ENCODE measurements at places on chromosomes 7 and 10.

- peak; percentile 69 for DNase-seq
Observed at GRCh38 chr7:108570146-108570755, 577 bp downstream of the DNAJB9 start.

DNA sequence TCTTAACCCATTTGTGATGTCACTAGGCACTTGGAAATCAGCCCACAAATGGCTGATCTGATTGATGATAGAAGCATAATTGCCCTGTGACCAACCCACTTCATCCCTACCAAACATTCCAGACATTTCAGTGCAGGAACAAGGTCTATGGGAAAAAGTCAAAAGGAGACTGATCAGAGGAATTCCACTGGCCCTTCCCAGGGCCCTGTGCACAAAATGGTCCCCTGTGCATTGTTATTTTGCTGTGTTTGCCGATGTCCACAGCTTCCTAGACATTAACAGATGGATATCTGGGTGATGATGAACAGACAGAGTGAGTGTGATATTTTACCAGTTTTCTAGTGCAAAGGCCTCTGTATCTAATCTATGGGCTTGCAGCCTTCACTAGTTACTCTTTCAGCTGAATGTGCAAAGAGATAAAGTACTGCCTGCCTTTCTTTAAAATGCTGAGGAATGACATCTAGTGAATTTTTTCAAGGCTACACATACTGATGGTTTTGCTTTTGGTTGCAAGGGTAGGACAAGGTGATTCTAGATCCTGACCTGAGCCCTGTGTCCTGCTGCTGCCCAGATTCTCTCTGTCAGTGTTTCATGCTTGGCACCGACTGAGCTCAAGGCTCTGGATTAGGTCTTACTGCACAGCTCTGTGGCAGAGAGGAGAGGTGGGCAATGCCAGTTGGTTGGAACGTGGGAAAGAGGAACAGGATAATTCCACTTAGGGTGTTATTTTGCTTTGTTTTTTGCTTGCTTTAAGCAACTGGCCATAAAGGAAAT is 55.4 kb downstream of the CALD1 start:
- DNase-seq = peak; percentile 53

GRCh38 chr10:80501381-80501912 is 36.3 kb upstream of the SH2D4B start:
- peak; percentile 82 for DNase-seq

DNA sequence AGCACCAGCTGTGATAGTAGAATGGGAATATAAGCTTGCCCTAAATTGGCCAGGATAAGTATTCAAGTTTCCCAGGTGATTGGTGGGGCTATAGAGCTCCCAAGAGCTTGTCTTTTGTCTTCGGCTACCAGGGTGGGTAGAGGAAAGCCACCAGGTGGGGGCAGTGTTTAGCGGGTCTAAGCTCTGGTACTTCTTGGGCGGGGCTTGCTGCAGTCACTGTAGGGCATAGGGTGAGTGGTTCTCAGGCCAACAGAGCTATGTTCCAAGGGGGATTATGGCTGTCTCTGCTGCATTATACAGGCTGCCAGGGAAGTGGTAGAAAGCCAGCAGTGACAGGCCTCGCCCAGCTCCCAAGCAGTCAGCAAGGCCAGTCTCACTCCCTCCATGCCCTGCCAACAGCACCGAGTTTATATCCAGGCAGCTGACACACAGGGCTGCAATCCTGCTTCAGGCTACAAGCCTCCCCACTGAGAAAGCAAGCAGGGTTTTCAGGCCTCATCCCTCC is 110.7 kb downstream of the ZNF467 start:
- DNase-seq = no peak

- no peak for DNase-seq
Observed at GRCh38 chr7:71221549-71221948, 89.6 kb downstream of the GALNT17 start.

DNA sequence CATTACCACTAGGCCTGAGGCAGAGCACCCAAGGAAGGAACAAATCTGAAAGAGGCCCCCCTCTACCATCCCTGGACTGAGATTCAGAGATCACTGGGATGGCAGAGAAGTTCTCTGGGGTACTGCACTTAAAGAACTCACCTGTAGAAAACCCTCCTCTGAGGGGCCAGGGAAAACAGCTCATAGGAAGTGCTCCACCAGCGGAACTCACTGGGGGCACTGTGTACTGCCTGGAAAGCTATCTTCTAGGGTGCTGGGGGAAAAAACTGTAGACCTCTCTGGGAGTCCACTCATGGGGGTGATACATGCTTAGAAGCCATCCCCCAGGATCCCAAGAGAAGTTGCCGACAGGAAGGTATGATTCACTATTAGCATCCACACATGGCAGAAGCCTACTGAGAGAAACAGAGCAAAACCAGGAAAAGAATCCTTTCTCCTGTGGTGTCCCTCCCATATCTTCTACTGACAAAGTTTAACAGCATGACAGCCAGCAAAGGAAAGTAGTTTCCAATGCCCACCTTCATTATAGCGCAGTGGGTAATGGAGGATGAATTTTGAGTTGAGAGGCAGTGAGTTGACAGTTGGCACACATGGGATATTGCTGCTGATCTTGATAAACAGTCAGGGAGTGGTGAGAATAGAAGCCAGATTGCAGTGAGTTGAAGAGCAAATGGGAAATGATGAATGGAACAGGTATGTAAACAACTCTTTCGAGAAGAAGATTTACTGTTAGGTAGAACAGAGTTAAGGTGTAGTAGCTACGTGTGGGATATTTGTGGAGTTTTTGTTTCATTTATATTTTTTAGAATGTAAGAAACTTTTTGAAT is 20.9 kb downstream of the ANKIB1 start:
- peak; percentile 55 for DNase-seq

DNA sequence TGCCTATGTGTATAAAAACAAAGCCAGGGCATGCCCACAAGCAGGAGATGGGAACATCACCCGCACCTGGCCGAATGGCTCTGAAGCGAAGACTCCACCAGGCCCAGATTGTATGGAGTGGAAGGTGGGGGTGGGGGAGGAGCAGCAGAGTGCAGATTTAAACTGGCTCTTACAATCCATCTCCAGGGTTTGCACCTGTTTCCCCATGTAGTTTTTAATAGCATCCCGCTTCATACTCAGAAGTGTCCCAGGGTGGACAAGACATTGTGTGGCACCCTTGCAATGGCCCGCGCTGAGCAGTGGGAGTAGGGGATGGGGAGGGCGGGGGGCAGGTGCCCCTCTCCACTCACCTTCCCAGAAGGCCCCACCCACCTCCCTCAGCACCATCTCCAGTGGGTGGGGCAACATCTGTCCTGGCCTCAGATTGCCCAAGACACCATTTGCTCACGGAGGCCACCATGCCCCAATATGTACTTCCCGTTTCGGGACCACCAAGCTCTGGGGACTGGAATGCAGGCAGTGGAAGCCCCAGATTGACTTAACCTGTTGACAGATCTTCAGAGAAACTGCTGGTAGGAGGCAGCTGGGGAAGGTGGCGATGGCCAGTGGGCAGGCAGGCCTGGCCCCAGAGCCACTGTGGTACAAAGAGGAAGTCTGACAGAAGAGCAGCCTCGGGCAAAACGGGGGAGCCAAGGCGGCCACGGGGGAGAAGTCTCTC is 23.0 kb downstream of the VSIR start:
- DNase-seq = no peak
